ENCODE measurements at places on chromosomes 12 and 14.

DNA sequence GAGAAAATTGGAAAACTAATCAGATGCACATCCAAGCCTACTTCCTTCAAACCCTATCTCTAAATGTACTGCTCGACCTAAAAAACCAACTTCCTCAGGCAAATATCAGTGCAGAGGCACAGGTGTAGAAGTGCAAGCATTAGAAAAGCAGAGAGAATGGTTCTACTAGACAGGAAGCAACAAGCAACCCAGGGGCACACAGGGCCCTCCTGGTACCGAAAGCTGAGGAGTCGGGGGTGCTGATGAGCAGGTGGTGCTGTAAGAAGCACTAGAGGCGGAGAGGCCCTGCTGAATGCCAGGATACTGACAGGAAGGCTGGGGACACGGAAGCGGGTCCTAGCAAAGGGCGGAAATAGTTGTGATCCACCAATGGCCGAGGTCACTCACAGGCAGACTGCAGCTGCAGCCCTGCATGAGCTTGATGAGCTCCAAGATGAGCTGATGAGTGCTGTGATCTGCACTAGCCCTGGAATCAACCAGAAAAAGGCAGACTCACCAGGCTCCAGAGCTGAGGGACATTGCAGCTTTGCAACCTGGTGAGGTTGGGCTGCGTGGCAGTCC, 85.9 kb downstream of the TTC7B start:
- DNase-seq = no peak

- no peak for DNase-seq
Measured at GRCh38 chr14:69261761-69262331, 1.9 kb downstream of the GALNT16 start.

DNA sequence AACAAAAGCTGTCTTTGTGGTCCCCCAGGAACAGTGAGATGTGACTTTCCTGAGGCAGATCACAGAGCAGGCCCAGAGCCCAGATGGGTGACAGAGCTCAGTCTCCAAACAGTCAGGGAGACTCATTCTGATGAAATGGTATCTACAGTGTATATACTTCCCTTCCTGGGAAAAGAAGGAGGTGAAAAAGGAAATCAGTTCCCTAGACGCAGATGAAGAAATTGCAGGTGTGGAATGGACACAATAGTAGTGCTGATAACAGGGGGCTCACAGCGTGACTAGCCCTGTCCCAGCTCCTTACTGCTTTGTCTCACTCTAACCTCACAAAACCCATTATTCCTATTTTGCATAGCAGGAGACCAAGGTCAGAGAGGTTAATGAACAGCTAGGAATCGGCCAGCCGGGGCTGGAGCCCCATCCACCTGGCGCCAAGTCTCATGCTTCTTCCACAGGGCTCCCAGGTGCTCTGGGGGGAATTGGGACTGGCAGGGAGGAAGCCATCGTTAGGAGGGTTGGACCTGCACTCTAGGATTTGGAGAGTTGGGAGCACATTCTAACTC, 11.9 kb downstream of the KCNH3 start:
- no peak for DNase-seq

DNA sequence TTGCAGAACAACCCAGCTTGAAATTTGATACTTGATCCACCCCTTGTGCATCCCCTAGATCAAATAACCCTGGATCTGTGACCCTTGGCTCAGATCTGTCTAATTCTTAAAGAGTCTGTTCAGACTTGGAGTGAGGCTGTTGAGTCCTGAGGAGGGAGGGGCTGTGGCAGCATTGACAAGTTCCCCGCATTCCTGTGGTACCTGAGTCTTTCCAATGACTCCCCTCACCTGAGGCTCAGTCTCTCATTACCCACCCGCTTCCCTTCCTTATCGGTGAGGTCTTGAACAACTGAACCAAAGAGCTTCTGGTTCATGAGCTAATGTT, 16.1 kb upstream of the HDAC7 start:
- DNase-seq = no peak

- no peak for DNase-seq
Measured at GRCh38 chr12:71312768-71313403, 126.7 kb upstream of the LGR5 start.

DNA sequence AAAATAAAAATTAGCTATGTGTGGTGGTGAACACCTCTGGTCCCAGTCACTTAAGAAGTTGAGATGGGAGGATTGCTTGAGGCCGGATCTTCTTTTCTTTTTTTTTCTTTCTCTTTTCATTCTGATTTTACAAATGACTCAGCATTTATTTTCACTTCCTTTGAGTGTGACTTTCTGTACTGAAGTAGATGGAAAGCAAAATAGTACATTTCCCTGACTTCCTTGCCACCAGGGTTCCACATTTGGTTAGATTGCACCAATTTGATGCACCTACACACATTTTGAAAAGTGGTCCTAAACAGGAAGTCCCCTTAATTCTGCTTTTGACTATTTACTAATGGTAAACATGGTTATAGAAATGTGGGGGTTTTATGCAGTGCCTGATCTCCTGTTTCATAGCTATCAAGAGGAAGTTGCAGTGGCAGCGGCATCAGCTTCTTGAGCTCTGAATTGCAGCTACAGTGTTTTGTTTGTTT, 13.0 kb upstream of the LEMD3 start:
- DNase-seq = no peak

DNA sequence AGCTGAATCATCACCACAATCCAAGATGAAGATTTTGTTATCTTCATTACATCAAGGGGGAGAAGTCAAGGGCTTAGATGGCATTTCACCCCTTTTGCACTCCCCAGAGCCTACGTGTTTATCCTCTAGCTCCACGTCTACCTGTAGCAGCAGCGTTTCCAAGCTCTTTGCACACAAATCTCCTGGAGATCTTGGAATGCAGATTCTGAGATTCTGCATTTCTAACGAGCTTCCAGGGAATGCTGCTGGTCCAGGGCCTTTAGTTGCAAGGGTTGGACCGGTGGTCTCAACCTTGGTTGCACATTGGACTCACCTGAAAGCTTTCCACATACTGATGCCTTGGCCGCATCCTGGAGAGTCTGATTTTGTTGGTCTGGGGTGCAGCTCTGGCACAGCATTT, 49.5 kb upstream of the STON2 start:
- no peak for DNase-seq

- no peak for DNase-seq
Measured at GRCh38 chr12:79326222-79326621, 364.5 kb downstream of the PAWR start.
